Daoy (cell line): ENCODE measurements at places on chromosomes 7 and 10.

DNA sequence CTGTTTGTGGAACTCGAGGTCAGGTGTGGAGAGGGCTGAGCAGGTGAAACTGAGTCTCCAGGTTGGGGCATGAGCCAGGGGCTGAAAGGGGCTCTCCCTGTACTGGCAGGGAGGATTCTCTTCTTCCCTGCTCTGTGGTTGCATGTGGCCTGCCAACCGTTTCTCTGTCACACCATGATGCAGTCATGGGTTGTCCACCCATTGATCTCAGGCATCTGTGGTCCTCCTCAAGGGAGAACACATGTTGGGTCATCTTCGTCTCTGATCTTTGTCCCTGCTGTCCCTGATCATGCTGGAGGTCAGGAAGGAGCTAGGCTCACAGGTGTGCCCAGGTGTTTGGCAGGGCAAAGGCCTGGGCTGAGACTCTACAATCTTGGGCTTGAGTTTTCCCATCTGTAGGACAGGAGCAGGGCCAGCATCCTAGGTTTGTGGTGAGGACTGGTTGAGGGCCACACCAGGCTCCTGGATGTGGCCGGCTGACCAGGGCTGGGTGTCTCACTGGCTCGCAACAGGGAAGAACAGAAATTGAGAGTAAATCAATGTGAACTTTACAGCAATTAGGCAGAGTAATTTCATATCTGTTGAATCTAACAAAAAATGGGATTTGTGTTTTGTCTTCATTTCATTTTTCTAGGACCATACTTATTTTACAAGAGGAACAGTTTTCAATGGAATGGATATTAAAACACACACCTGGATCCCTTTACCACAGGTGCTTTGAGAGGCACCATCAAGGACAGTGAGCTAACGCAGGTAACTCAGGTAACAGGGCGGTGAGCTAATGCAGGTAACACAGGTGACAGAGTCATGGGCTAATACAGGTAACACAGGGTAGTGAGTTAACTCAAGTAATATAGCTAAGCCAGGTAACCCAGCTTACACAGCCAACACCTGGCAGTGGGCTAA lies 58.5 kb upstream of the IGFBP3 start:
- no peak for DNase-seq

DNA sequence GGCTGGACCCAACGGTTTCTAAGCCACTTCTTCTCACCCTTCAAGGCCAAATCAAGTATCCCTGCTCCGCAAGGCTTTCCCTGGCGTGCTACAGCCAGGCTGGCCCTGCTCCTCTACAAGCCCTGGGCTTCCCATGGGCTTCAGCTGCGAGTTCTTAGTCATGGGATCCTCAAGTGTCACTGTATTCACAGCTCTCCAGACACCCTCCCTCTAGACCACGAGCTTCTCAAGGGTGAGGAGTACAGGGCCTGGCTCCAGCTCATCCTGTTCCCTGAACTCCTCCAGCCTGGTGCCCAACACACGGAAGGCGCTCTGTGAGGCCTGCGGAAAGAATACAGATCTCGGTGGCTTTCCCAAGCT lies 38.8 kb downstream of the FAM53B start:
- no peak for DNase-seq

DNA sequence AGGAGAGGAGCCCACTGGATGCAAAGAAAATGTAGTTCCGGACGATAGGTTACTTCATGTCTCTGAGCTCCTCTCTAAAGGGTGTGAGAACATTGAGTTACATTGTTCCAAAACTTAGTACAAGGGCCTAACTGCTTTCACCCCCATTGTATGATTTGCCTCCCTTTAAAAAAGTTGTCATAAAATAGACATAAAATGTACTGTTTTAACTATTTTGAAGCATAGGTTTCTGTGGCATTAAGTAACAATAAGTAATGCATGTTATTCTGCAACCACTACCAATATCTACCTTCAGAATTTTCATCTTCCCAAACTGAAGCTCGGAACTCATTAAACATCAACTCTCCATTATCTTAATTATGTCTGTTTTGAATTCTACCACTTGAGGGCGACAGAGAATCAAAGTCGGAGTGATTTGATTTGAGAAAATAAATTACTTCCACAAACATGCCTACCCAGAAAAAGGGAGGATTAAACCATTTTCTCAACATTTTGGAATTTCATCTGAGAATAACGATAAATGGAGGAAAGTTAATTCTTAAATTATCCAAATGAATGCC lies 2.7 kb downstream of the IGFBP1 start:
- DNase-seq = no peak

GRCh38 chr10:29263506-29263905 lies 25.4 kb upstream of the LYZL1 start:
- DNase-seq = no peak

DNA sequence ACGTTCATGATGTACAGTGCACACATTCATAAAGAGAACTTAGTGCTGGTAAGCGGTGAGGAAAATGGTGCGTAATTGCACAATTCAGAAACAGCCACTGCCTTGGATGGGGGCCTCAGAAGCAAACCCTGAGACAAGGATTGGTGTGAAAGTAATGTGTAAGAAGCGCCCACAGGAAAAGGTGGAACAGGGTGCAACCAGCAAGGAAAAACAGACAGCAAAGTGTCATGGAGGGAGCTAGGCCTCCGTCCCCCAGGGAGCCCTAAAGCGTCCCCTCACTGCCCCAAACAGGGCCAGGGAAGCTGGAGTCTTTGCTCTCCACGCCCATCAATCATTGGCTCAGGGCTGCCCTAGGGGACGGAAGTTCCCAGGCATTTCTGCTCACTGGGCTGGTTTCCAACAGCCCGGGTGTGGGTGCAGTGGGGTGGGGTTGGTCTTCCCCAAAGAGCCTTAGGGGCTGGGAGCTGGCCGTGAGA lies 9.6 kb upstream of the C10orf105 start:
- peak; percentile 46 for DNase-seq

DNA sequence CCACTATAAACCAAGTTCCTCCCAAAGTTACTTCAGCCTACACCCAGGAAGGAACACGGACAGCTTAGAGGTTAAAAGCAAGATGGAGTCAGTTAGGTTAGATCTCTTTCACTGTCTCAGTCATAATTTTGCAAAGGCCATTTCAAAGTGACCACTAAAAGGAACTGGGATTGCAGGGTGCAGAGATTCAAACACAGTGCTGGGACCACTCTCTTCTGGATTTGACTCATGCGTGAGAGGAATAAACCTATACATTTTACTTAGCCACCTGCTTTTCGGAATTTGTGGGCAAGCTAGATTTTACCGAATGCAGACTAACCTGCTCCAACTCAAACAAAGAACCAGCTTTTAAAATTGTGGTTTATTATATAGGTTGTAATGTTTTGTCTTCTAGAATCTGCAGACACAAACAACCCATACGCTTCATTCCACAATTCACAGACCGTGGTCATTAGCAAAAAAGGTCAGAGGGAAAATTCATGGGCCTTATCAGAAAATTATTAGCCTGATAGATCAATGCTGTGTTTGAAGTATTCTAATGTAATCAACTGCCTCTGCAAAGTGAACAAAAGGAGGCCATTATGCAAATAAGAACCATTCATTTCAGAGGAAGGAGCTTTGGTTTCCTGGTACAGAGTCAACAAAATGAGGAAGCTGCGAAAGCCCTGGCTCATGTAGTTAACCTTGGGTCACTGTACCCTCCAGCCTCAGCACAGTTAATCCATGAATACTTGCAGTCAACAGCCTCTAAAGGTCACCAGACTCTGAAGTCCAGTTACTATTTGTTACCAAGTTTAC lies 342.7 kb upstream of the KLF6 start:
- no peak for DNase-seq

GRCh38 chr7:22572292-22572691 lies 72.3 kb upstream of the STEAP1B start:
- DNase-seq = peak; percentile 81

- no peak for DNase-seq
These were observed 94.0 kb upstream of the LANCL2 start for GRCh38 chr7:55271069-55271626.

DNA sequence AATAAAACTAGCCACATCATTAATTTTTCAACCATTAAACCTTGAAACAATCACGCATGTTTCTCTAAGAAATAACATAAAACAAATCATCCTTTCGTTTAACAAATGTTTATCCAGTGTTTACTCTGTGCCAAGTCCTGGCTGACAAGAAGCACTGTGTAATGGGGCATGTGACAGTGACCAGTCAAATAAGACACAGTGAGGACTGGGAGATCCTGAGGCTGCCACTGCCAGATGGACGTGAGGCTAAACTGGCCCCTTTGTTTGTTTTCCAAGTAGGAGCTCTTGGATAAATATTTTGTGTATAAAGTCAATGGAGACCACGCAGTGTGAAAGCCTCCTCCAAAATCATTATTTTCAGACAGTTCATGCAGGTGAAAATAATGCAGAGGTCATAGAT lies 626.2 kb downstream of the SUGCT start:
- no peak for DNase-seq

DNA sequence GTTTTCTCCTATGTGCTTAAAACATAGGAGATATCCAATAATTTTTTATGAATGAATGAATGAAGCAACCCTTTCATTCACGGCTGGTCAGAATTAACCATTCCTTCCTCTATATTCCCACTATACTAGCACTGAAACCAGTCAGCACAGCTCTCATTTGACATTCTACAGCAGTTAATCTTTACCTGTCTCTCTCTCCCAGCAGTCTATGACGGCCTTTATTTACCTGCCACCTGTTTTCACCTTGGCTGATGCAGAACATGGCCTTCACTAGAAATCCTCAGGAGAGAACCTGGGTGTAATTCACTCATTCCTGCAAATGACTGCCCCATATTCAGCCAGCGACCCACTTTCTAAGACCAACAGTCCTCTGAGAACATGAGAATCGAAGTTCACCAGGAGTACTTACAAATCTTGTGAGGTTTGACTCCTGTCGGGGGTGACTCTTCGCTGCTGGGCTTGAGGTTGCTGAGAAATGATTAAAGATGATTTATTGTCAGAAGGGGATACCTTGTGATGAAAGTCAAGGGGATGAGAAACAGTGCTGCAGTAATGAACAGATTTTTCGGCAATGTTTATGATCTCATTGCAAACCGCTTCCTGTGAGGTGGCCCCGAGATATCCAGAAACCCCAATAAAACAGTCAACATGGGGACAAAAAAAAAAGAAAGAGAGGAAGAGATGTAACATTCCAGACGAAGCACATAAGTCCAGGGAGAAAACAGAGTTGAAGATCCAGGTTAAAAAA lies 30.9 kb upstream of the PDLIM1 start:
- DNase-seq = no peak

GRCh38 chr7:55473932-55474331 lies 98.4 kb downstream of the VOPP1 start:
- no peak for DNase-seq

DNA sequence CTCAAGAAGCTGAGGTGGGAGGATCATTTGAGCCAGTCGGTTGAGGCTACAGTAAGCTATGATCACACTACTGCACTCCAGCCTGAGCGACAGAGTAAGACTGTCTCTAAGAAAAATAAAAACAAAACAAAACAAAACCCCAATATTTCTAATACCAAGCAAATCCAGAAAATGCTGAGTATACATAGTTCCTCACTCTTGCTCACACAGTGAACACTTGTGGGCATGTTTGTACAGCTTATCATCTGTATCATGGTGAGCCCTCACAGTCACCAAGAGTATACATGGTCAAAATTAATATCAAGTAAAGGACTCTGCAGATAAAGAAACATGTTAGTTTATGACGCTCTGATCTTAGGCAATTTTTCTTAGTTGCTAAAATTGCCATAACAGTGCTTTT lies 41.5 kb upstream of the C10orf67 start:
- DNase-seq = no peak

- DNase-seq = peak; percentile 72
These were observed 20.3 kb upstream of the IGF2BP3 start for GRCh38 chr7:23490357-23491135.

DNA sequence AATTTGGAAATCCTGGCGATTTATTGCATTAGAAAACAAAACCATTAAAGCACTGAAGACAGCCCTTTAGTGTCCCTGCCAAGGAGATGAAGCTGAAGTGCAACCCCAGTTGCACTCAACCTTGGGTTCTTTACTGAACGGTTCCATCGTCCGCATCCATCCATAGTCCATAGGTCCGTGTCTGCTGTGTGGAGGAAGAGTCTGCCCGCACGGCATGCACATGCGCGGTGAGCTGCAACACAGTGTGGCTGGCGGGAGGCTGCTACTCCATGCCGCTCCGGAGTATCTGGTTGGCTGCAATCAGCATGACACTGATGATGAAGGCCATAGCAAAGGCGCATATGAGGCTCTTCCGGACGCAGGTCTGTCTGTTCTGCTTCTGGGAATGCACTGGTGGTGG lies 624.6 kb downstream of the CALN1 start:
- no peak for DNase-seq

GRCh38 chr10:125711110-125711750 lies 8.3 kb upstream of the EDRF1 start:
- no peak for DNase-seq

GRCh38 chr7:1144269-1144771 lies 15.7 kb downstream of the ZFAND2A start:
- peak; percentile 43 for DNase-seq

GRCh38 chr10:88913127-88913526 lies 33.1 kb downstream of the STAMBPL1 start:
- no peak for DNase-seq

DNA sequence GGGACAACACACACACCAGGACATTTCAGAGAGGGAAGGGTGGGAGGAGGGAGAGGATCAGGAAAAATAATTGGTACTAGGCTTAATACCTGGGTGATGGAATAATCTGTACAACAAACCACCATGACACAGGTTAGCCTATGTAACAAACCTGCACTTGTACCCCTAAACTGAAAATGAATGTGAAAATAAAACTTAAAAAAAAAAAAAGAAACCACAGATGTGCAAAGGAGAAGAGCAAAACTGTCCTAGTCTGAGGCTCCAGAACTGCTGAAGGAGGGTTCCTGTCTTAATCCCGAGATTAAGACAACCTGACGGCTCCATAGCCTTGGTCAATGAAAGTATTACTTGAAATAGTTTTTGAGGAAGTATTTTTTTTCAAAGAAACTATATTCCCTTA lies 423.0 kb downstream of the NEBL start:
- no peak for DNase-seq

DNA sequence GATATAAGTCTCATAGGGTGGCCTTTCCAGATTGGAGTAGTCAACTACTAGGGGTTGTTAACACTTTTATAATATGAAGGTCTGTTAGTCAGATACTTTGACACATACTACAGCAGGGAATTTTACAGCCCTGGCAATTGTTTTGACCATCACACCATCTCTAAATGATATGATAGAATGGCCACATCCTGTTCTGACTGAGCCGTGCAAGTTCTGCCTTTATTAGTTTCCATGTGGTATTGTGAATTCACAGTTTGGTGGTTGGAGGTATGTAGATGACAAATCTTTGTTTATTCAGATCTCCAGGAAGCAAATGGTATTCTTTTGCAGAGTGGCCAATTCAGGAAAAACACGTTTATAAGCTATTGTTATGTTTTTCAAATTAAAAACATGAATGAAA lies 83.0 kb downstream of the NRG3 start:
- DNase-seq = no peak

DNA sequence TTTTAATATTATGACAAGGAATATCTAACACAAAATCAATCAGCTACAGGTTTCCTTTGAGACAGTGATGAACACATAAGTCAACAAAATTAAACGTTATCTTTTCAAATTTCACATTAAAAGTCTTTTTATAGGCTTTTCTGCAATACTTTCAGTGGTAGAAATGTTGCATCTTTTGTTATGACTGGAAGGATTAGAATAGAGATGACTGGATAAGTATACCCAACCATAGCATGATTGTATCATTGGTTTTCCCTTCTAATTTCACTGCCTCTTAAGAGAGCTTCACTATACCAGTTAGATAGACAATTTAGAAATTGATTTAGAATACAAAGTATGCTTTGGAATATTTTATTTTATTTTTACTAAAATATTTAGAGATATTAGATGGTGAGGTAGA lies 273.9 kb downstream of the PHF14 start:
- no peak for DNase-seq

- DNase-seq = peak; percentile 54
These were observed 11.5 kb downstream of the STEAP2 start for GRCh38 chr7:90222811-90223725.
